Retina (tissue), 1 donor: ENCODE measurements at places on chromosomes 4 and X.

DNA sequence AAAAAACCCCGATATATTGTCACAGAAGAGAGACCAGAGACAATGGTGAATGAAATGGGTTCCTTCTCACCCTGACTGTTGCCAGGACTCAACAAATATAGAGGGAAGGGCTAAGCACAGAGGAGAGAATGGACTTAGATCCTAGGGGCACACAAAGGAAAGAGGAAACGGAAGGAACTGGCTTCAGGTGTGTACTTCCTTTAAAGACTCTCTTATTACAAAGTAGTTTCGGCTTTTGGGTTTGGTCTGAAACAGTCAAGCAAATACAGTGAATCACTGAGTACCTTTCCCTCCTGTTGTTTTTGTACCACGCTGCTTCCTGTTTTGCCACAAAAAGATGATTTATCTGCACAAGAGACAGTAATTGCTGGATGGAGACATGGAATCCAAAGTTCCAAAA is 46.1 kb upstream of the S100G start:
- DNase-seq = no peak

DNA sequence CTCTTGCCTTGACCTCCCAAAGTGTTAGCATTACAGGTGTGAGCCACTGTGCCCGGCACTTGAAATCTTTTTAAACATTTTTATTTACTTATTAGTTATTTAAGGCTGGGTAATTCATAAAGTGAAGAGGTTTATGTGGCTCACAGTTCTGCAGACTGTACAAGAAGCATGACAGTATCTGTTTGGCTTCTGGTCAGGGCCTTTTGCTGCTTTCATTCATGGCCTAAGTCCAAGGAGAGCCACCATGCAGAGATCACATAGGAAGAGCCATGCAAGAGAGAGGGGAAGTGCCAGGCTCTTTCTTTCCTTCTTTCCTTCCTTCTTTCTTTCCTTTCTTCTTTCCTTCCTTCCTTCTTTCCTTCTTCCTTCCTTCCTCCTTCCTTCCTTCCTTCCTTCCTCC is 10.2 kb upstream of the GPKOW start:
- DNase-seq = no peak

DNA sequence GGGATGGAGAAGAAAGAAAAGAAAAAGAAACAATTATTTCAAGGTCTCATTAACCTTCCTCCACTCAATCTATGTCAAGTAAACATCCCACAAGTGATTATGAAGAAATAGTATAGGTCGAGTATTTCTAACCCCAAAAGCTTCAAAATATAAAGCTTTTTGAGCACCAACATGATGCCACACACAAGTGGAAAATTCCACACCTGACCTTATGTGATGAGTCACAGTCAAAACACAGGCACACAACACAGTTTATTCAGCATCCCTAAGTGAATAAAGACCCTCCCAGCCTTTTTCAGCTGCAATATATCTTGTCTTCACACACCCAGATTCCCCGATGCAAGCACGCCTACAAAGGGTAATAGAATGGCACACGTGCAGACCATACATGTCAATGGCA is 51.7 kb upstream of the VEGFC start:
- no peak for DNase-seq

DNA sequence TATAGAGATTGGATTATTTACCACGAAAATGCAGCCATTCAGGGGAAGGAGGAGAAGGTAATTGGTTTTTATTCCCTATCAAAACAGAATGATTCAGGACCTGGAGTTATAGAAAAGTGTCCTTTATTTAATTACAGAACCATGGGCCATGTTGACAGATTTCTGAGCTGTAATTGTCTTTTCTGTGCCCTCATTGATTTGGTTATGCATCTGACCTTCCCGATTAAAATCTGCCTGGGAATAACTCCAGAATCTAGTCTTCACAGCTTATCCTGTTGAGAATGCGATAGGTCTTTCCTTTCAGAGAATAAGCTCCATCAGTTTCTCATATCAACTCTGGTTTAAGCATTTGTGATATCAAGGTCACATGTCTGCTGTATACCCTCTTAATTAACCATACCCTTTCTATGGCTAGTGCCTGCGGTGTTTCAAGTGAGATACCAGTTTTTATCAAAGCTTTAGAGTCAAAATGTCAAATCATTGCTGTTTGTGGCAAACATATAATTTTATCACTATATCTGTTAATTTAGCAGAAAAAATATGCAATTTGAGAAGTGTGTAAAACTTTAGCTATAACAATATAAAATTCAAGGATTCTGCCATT is 37.2 kb upstream of the ANK2 start:
- no peak for DNase-seq

DNA sequence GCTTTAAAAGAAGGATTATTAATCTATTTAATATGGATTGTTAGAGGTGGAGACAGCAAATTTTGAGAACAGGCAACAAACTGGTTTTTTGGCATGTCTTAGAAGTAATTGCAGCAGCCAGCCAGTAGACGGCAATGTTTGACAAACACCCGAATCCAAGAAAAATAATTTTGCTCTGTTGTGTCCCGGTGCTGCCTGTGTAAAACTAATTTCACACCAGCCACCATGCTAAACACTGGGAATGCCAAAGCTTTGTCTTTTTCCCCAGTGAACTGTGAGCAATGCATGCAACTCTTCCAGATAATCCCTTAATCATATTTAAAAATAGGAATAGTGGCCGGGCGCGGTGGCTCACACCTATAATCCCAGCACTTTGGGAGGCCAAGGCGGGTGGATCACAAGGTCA is 25.9 kb downstream of the SMIM31 start:
- DNase-seq = peak; percentile 33

DNA sequence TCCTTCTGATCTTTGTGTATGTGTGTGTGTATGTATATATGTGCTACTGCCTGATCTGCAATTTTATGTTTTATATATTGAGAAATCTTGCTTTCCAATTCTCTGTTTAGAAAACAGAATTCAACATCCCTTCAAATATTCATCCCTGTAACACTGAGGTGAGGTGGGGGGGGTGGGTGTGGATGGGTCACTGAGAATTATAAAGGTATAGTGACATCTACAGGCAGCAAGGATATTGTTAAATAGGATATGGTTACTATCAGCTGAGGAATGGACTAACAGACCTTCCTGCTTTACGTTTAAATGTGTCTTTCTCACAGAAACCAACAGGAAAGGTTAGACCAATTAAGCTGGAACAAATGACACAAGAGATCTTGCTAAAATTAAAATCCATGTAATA is 19.0 kb upstream of the MAGEB2 start:
- DNase-seq = no peak

DNA sequence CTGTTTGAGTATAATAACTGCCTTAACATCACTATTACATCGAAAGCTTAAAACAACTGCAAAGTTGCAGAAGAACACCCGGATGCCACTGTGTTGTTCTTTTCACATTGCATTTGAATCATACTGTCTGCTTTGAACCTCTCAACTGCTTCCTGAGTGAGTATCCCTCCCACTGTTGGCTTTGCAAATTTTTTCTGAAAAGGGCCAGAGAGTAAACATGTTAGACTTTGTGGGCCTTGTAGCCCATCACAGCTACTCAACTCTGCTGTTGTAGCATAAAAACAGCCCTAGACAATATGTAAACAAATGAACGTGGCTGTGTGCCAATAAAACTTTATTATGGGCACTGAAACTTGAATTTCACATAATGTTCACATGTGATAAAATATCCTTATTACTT is 76.1 kb downstream of the NSG1 start:
- DNase-seq = no peak

DNA sequence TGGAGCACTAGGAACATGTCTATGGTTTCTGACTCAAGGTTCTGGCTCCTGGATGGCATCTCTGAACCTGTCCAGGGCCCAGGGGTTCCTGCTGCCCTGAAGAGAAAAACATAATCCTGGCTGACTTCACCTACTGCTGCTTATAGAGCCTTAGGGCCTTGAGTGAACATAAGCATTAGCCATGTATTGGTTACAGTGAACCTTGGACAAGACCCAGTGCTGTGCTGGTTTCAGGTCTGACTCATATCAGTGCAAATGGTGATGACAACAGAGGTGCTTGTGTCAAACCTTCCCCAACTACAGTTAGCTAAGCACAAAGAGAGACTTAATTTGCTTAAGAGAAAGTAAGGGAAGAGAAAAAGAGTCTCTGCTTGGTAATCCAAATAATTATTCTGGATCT is 1047.2 kb downstream of the GLUD2 start:
- no peak for DNase-seq

DNA sequence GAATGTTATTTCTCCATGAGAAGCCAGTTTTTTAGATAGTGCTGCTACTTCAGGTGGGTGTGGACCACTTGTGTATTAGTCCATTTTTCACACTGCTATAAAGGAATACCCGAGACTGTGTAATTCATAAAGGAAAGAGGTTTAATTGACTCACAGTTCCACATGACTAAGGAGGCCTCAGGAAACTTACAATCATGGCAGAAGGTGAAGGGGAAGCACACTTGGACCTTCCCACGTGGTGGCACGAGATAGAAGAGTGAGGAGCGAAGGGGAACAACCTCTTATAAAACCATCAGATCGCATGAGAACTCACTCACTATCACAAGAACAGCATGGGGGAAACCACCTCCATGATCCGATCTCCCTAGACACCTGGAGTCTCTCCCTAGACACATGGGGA is 3.4 kb upstream of the PPID start:
- DNase-seq = no peak

GRCh38 chr4:111228874-111229273 is 606.0 kb upstream of the PITX2 start:
- DNase-seq = no peak
